ENCODE measurements at places on chromosomes 3 and 15.

DNA sequence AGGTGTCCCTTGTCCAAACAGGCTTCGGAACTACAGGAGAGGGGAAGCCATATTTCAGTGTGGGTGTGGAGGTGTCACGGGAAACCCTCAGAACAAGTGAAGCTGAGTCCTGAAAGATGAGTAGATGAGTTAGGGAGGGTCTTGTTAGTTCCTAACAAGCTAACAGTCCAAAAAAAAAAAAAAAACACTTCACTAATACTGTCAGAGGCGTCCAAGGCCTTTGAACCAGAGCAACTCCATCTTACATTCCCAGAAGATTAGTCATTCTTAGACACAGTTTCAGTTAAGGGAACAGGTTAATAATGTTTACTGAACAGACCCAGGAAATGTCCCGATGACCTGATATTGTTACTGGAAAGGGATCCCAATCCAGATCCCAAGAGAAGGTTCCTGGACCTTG, 7.0 kb upstream of the ATP8B4 start:
- DNase-seq: no peak

GRCh38 chr15:81256916-81257315, 60.2 kb downstream of the IL16 start:
- DNase-seq: no peak

GRCh38 chr3:77372634-77373346, 332.9 kb downstream of the ROBO2 start:
- DNase-seq: no peak

- DNase-seq: no peak
These were observed 13.1 kb upstream of the NAALADL2 start for GRCh38 chr3:174846055-174846454.

DNA sequence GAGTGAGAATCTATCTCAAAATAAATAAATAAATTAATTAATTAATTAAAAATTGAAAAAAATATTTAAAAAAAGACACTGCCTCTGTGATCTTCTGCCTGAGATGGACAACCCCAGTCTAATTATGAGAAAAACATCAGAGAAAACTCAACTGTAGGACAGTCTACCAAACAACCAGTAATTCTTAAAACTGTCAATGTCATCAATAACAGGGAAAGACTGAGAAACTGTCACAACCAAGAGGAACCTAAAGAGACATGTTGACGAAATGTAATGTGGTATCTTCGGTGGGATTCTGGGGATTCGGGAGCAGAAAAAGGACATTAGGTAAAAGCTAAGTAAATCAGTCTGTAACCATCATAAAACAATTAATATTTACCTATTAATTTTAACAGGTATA, 265.4 kb upstream of the LMCD1 start:
- no peak for DNase-seq

- no peak for DNase-seq
These were observed 126.4 kb upstream of the FAM3D start for GRCh38 chr3:58792921-58793451.

GRCh38 chr3:126127904-126128303, 44.0 kb upstream of the SLC41A3 start:
- DNase-seq: no peak

DNA sequence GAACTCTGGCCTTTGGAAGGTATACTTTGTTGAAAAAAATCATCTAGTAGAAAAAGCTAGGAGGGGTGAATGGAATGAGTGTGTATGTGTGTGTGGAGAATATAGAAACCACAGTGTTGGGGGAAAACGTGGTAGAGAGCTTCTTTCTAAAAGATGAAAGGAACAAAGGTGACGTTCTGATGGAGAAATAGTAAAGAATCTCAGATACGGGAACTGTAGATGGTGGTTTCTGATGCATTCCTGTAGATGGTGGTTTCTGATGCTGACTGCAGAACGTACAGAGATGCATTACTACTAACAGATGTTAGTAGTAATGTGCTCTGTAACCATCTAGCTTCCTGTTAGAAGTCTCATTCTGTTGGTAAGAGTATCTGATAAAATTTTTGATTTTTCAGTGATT, 60.2 kb downstream of the VPS8 start:
- DNase-seq: no peak

DNA sequence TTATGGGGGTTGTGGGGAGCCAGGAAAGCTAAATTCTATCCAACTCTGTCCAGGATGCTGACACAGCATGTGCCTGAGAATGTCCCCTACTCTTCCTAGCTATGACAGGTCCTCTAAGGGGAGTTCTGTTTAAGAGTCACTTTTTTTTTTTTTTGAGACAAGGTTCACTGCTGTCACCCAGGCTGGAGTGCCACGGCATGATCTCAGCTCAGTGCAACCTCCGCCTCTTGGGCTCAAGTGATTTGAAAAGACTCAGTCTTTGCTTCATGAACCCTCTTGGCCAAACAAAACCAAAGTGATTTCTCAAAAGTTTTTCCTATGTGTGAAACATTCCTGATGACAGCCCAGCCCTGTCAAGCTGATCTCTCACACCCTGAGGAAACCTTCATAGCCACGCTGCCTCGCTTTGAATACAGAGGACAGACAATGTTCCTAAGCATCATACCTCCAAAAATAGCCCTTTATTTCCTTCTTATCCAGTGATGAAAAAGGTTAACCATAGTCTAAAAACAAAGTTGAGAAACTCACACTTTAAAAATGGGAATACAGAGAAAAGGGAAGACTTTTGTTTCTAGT, 105.5 kb upstream of the PROK2 start:
- DNase-seq: no peak

- DNase-seq: no peak
These were observed 41.0 kb downstream of the GOLGA6A start for GRCh38 chr15:74041311-74041756.

DNA sequence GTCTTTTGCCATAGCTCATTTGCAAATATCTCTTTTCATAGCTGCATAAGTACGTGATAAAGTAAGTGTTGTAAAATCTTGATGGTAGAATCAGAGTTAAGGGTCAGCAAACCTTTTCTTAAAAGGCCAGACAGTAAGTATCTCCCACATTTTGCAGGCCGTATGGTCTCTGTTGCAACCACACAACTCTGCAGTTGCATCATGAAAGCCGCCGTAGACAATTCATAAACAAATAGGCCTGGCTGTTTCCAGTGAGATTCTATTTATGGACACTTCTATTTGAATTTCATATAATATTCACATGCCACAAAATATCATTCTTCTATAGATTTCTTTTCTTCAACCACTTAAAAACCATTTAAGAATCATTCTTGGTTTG, 248.5 kb downstream of the TLE3 start:
- DNase-seq: no peak

- no peak for DNase-seq
These were observed 69.8 kb downstream of the SH3GL3 start for GRCh38 chr15:83516935-83517334.

- no peak for DNase-seq
These were observed 1026.2 kb downstream of the PLOD2 start for GRCh38 chr3:145134738-145135137.

GRCh38 chr3:84307339-84307738, 651.5 kb upstream of the CADM2 start:
- no peak for DNase-seq

- DNase-seq: no peak
These were observed 9.2 kb upstream of the SLC6A1 start for GRCh38 chr3:10983219-10983916.

- no peak for DNase-seq
These were observed 44.8 kb upstream of the TLE3 start for GRCh38 chr15:70142322-70143191.

DNA sequence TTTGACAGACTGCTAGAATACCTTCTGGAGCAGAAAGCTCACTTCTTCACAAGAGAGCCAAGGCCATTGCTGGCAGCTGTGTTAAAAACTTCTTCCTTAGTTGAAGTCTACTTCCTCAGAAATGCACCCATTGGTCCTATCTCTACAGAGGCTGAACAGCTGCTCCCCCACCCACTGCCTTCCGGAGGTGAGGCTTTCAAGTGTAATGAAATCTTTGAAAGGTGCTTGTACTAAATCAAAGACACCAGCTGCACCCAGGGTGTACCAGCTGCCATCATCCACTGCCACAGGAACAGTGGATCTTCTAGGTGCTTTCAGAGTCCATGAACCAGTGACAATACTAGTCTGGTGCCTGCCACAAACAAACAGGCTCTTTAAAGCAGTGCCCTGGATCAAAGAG, 26.4 kb upstream of the HERC1 start:
- DNase-seq: no peak

DNA sequence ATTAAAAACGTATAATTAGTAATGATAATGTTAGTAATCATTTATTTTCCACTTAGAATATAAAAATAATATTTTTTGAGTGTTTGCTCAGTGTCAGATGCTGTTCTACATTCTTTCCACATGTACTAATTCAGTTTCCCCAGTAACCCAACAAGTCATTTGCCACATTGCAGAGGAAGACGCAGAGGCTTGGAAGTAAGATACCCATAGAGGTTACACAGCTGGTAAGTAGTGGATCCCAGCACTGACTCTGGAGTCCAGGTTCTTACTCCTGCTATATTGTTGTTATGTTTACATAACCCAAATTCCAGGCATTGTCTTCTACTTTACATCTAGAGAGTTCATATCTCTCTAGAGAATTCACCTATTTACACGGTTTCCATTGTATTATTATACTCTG, 48.2 kb upstream of the MYO5C start:
- no peak for DNase-seq

GRCh38 chr15:39321977-39322376, 258.9 kb upstream of the THBS1 start:
- no peak for DNase-seq

DNA sequence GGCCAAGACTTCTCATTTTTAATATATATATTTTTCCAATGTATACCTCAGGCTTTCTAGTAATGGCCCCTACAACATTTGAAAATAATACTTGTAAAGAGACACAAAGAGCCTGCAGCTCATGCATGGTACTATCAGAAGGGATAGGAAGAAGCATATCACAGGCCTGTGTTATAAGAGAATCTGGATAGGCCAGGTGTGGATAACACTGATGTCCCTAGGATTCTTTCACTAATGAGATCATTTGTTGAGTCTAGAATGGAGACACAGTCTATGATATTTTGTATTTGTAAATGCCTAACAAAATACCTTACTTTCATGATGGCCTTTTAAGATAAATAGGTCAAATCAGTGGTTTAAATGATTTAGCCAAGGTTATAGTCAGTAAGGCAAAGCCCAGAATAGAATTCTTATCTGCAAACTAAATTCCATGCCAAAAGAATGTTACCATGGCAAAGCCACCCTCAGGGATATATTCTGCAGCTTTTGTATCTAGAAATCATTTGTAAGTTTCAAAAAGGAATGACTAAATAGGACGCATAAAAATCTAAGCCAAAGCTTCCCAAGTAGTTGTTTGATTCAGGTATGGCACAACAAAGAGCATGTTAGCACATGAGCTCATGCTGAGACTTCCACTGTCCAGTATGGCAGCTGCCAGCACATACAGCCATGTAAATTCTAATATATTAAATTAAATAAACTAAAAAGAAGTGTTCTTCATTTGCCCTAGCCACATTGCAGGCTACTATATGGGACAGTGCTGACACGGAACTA, 10.0 kb downstream of the DCP1A start:
- no peak for DNase-seq

DNA sequence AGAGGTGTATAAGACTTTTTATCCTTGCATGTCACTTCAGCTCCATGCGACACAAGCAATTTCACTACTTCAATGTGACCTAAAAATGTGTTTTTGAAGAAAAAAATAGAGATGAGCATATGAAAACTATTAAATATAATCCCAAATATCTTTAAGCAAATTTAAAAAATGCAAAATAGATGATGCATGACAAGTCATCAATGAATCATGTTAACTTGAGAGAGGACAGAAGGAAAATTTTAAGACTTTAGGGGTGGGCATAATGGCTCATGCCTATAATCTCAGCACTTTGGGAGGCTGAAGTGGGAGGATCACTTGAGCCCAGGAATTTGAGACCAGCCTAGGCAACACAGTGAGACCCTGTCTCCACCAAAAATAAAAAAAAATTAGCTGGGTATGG, 73.3 kb downstream of the ANKRD28 start:
- DNase-seq: no peak

DNA sequence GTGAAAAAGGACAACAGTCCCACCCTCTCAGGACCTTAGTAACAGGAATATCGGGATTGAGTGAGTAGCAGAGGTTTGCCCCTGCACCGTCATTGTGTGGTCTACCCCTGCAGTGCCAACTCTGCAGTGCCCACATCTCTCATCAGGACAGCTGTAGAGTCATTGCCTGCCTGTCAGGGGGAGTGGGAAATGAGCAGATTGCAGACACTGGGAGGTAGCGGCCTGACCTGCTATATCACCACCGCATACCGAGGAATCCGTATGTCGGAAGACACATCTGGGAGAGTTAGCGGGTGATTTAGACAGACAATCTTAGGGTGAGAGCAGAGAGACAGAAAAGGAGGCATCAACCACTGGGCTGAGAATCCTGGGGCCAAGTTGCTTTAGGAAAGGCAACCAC, 218.1 kb downstream of the EPHB1 start:
- DNase-seq: no peak

DNA sequence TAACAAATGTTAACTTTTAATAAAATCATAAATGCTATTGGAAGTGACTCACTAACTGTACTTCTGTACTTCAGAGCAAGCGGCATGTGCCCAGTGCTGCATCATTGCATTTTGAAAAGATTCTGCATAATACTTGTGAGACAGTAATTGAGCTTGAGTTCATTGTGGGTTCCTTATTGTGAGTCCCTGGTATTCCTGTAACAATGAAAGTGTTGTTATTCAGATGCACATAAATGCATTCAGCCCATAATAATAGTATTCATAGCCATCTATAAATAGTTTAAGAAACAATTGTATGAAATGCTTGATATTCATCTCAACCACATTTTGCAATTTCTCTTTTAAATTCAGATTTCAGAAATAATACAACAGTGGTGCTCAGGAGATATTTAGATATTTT, 976.4 kb downstream of the CADM2 start:
- DNase-seq: no peak

DNA sequence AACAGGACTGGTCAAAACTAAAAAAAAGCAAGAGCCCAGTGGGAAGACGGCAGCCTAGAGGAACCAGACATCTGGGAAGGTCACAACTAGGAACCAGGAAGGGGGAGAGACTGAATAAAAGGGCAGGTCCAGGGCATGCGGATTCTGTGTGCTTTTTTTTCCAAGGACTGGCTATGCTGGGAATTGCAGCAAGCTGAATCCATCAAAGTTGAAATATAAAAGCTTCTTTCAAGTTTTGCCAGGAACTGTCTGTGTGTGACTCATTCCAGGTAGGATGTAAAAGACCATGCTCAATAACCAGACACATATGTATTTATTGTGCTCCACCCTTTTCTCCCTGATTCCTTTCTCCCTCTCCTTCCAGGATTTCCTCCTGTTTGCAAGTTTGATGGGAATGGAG, 47.9 kb upstream of the CCDC80 start:
- DNase-seq: no peak

- no peak for DNase-seq
These were observed 402.9 kb downstream of the IL20RB start for GRCh38 chr3:137360531-137361201.

GRCh38 chr3:101195951-101196713, 124.2 kb downstream of the IMPG2 start:
- DNase-seq: no peak

- DNase-seq: no peak
These were observed 2.5 kb downstream of the UBP1 start for GRCh38 chr3:33437556-33438283.

- no peak for DNase-seq
These were observed 1.9 kb downstream of the CNBP start for GRCh38 chr3:129181819-129182218.

GRCh38 chr3:35679409-35680080, 40.2 kb downstream of the ARPP21 start:
- DNase-seq: no peak
